ENCODE measurements at places on chromosomes 6 and 20.

- no peak for DNase-seq
Measured at GRCh38 chr20:6559791-6560190, 207.7 kb upstream of the BMP2 start.

GRCh38 chr6:107118976-107119375, 3.7 kb upstream of the BEND3 start:
- DNase-seq = no peak

- no peak for DNase-seq
Measured at GRCh38 chr6:125871365-125871764, 80.6 kb downstream of the NCOA7 start.

GRCh38 chr6:41442800-41443501, 103.2 kb upstream of the FOXP4 start:
- DNase-seq = no peak

DNA sequence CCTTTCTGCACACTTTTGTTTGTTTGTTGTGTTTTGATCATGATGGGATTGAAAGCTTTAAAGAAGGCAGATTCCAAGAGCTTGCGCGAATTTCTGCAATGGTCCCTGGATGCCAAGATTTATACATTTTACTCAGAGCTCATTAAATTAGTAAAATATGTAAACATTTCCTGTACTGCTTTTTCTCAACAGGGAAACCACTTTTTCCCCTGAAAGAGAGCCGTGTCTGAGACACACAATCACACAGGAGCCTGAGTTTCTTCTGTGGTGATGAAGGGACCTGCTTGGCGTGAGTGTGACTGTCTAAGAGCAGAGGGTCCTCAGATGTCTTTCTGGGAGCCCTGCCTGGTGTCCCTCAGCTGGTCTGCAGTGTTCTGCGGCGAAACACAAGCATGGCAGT, 12.1 kb upstream of the TAGAP start:
- no peak for DNase-seq

- DNase-seq = no peak
Measured at GRCh38 chr20:62581806-62582205, 60.5 kb upstream of the SLCO4A1 start.

All from Ammon's horn (tissue), 1 donor.